ENCODE measurements at places on chromosomes 11 and 22. TPM values are rescaled to one million over a fixed set of nuclear protein-coding genes. Genes with fewer than 3 reads are reported as not detected.

Gene CHST1
- 11.0 TPM for total RNA-seq

DNA sequence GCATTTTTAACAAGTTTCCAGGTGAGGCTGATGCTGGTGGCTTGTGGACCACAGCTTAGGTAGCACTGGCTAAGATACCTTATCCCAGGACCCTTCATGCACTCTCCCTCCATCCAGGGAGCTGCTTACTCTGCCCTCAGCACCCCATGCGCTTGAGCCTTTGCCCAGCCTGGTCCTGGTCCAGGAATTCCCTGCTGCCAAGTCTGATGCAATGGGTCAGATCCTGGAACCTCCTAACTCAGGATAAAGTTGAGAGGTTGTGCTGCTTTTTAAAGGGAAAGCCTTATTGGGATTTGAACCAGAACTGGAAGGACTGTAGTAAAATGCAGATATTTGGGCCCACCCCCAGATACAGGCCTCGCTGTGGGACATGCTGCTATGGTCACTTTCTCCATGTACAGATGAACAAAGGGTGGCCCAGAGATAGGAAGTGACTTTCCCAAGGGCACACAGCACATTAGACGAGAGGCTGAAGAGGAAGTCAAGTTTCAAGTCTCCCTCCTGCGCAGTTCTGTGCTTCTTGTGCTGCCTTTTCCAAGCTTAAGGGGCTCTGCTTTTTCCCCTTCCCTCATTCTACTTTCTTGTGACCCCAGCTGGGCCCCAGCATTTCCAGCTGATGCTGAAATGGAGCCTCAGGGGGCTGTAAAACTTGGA is 824 bp upstream of the LGALS12 start:
- H3K4me3 ChIP-seq = no peak overlapping the region
- no peak overlapping the region for H3K27ac ChIP-seq
- H3K27me3 ChIP-seq = no peaks in the 10 kb centered on the region
- H3K36me3 ChIP-seq = no peaks in the 10 kb centered on the region
- no peaks in the 10 kb centered on the region for H3K4me1 ChIP-seq

Gene TCN2
- 30.8 TPM for total RNA-seq

Gene TCN1
- total RNA-seq = not detected

GRCh38 chr11:11740836-11741235 is 100.9 kb upstream of the USP47 start:
- no peaks in the 10 kb centered on the region for H3K36me3 ChIP-seq
- no peaks in the 10 kb centered on the region for H3K27me3 ChIP-seq
- H3K4me3 ChIP-seq = no peak overlapping the region
- no peak overlapping the region for H3K27ac ChIP-seq
- DNase-seq = no peak
- H3K4me1 ChIP-seq = no peaks in the 10 kb centered on the region

DNA sequence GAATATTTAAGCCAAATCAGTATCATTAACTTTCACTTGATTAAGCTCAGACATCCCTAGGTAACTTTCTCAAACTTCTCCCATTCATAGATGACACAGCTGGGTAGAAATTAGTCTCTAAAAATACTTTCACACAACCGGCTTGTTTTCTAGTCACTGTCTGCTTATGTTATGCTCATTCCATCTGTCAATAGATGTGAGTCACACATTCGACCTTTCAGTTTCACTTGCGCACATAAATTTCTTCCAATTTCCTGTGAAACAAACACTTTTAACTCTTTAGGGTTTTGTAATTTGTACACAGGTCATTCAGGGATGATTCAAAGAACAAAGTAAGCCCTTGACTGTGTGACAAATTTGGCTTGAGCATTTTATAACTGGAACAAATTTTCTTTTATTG is 723.0 kb downstream of the KCNA4 start:
- no peaks in the 10 kb centered on the region for H3K27me3 ChIP-seq
- H3K4me1 ChIP-seq = no peaks in the 10 kb centered on the region
- no peak overlapping the region for H3K4me3 ChIP-seq
- H3K27ac ChIP-seq = no peak overlapping the region

DNA sequence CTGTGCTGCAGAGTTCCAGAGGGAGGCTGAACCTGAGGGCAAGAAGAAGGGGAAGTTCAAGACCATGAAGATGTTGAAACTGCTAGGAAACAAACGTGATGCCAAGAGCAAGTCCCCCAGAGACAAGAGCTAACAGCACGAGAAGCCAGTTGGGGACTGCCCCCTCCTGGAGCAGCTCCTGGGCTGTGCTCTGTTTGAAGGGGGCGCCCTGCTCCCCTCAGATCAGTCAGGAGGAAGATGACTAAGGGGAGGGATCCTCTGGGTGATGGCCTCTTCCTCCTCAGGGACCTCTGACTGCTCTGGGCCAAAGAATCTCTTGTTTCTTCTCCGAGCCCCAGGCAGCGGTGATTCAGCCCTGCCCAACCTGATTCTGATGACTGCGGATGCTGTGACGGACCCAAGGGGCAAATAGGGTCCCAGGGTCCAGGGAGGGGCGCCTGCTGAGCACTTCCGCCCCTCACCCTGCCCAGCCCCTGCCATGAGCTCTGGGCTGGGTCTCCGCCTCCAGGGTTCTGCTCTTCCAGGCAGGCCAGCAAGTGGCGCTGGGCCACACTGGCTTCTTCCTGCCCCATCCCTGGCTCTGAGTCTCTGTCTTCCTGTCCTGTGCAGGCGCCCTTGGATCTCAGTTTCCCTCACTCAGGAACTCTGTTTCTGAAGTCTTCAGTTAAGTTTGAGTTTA is 12.6 kb downstream of the C22orf23 start:
- no peak overlapping the region for H3K27ac ChIP-seq
- DNase-seq = no peak
- no peaks in the 10 kb centered on the region for H3K36me3 ChIP-seq
- H3K4me1 ChIP-seq = no peaks in the 10 kb centered on the region

Gene CUL5
- 34.3 TPM for total RNA-seq

Gene PCSK7
- total RNA-seq = 52.8 TPM

DNA sequence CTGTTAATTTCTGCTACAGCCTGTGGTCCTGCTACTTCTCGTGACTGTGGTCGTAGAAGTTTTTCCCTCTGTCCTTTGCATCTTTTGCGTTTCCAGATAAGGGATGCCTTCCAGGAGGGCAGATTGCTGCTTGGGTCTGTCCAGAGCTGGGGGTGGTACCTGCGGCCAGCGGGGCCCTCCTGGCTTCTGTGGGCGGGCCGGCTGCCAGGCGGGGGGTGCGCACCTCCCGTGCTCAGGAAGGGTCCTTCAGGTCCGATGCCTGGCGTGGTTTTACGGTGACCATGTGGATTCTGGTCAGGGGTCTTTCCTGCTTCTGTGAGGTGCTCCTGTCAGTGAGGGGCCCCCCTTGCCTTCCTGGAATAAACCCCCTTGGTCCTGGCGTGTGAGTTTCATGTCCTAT is 84.8 kb downstream of the KCNQ1 start:
- H3K27me3 ChIP-seq = no peaks in the 10 kb centered on the region
- no peaks in the 10 kb centered on the region for H3K4me1 ChIP-seq
- H3K27ac ChIP-seq = no peak overlapping the region
- H3K36me3 ChIP-seq = no peaks in the 10 kb centered on the region

Gene CELF1
- 114 TPM for total RNA-seq

DNA sequence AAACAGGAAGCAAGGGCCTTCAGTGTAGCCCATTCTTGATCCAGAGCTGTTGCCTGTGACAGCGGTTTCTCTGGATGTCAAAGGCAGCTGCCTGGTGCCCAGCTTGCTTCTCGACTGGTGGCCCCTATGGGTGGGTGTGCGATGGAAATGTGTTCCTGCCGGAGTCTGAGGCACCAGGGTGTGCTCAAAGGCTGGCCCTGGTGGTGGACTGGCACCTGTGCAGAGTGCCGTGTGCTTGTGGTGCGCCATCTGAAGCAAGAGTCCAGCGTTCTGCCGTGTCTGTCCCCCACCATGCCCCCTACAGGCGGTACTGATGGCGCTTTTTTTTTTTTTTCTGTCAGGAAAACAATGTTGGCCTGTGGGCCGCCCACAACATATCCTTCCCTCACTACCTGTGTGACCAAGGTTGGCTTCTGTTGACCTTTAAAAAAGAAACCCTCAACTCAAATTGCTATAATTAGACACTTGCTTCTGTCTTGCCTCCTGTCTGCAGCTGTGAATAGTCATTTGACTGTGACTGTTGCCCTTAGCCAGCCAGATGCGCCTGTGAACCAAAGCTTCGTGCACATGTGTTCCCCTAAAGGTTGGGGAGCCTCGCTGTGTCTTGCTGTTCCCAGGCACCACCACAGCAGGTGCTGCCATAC is 4.7 kb upstream of the RANBP1 start:
- no peak overlapping the region for H3K4me3 ChIP-seq
- no peaks in the 10 kb centered on the region for H3K4me1 ChIP-seq
- no peaks in the 10 kb centered on the region for H3K27me3 ChIP-seq
- peak; percentile 45 for DNase-seq
- H3K27ac ChIP-seq = no peak overlapping the region
- no peaks in the 10 kb centered on the region for H3K36me3 ChIP-seq

DNA sequence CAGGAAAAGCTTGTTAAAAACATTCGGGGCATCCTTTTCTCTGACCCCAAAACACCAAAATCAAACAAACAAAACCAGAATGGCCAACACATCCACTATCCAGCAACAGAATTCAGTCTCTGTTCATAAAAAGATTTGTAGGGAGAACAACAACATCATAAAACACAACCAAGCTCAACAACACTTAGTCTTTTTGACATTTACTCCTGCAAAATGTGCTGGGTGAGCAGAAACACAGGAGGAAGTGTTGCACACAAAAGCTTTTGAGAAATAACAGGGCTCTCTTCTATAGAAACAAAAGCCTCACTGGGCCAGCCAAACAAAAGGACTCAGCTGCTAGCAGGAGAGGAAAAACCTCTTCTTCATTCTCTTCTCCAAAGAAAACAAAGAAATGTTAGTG is 736.0 kb upstream of the CCDC90B start:
- no peaks in the 10 kb centered on the region for H3K36me3 ChIP-seq
- no peak for DNase-seq
- no peak overlapping the region for H3K4me3 ChIP-seq
- H3K27ac ChIP-seq = no peak overlapping the region

Gene LRRC74B
- total RNA-seq = not detected

Gene VWCE
- total RNA-seq = 3.0 TPM

Gene SLC5A12
- total RNA-seq = not detected

- H3K27ac ChIP-seq = no peak overlapping the region
- no peaks in the 10 kb centered on the region for H3K27me3 ChIP-seq
- no peak for DNase-seq
- no peak overlapping the region for H3K4me3 ChIP-seq
Measured at GRCh38 chr22:50720301-50721256, 17.4 kb upstream of the ACR start.

Gene CHRM1
- not detected for total RNA-seq

Gene RRAS2
- 24.5 TPM for total RNA-seq

Gene PHLDA2
- total RNA-seq = 6.4 TPM

Gene PLEKHA7
- total RNA-seq = 17.1 TPM

DNA sequence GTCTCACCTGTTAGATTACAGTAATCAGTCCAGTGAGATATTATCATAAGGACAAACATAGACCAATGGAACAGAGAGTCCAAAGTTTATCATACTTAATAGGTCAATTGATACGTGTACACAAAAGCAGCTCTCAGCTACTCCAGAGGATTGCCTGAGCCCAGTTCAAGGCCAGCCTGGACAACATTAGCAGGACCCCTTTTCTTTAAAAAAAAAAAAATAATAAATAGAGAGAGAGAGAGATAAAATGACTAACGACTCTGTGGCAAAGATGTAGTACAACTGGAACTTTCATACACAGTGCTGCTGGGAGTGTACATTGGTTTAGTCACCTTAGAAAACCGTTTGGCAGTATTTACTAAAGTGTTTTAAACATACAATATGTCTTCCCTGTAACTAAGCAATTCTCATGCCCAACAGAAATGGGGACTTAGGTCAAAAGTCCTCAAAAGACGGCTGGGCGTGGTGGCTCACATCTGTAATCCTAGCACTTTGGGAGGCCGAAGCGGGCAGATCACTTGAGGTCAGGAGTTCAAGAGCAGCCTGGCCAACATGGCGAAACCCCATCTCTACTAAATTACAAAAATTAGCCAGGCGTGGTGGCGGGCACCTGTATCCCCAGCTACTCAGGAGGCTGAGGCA is 10.6 kb downstream of the SNX32 start:
- DNase-seq = no peak
- no peak overlapping the region for H3K27ac ChIP-seq
- H3K4me1 ChIP-seq = no peaks in the 10 kb centered on the region
- no peak overlapping the region for H3K4me3 ChIP-seq

Gene TRPC6
- total RNA-seq = 2.6 TPM

DNA sequence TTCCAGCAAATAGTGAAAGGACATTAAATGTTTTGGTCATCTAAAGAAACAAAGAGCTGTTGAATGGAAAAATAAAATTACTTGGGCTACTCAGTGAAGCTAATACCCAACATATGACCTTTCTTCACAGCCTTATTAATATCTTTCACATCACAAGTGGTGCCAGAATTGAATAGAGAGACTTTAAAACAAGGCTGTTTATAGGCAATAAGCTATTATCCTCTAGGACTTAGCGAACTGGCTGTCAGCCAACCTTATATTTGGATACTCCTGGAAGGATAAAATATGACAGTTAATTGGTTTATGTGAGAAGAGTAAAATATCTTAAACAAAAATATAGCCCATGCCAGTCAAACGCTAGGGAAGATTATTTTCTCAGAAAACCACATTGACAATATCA is 225.5 kb upstream of the BLID start:
- no peaks in the 10 kb centered on the region for H3K27me3 ChIP-seq
- H3K36me3 ChIP-seq = no peaks in the 10 kb centered on the region
- H3K4me1 ChIP-seq = peaks cover 12% of the 10 kb centered on the region
- no peak overlapping the region for H3K4me3 ChIP-seq
- no peak overlapping the region for H3K27ac ChIP-seq

DNA sequence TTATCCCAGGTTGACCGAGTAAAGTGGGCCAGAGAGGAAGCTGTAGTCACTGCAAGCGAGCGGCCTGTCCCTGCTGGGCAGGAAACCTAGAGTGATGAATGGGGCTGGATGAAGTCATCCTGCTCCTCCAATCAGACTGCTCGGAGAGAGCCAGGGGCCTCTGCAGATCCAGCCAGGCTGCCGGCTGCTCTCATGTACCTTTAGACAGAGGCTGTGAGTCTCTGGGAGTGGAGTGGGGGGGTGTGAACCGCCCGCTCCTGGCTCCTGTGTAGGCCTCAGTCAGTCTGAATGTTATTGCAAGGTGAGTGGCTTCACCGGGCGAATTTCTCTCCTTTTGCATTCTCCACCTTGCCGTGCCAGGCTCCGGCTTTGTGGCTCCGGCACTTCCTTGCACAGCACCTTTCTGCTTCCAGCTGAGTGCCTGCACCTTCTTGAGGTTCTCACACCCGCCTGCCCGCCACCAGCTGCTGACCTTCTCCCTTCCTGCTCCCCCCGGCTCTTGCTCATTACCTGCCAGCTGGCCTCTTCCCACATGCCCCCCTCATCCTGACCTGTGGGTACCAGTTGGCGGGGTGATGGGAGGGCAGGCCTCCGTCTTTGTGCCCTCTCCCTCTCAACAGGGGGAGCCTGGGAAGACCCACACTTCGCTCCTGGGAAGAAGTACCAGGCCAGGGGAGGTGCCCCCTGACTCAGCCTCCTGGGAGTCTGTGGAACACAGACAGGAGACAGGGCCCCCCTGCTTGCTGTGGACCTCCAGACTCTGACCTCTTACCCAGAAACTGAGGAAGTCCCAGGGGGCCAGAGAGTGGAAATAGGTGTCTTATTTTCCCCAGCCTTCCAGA is 79.9 kb downstream of the GRAMD1B start:
- no peak overlapping the region for H3K4me3 ChIP-seq
- no peak overlapping the region for H3K27ac ChIP-seq
- DNase-seq = no peak
- no peaks in the 10 kb centered on the region for H3K27me3 ChIP-seq

GRCh38 chr11:81070948-81071347 is 1630.1 kb upstream of the TENM4 start:
- no peaks in the 10 kb centered on the region for H3K27me3 ChIP-seq
- H3K4me3 ChIP-seq = no peak overlapping the region
- DNase-seq = no peak
- no peak overlapping the region for H3K27ac ChIP-seq
- no peaks in the 10 kb centered on the region for H3K4me1 ChIP-seq

All from aorta (tissue), 5 donors.